Tibial nerve (tissue), 4 donors: ENCODE measurements at places on chromosomes 3 and 15.

DNA sequence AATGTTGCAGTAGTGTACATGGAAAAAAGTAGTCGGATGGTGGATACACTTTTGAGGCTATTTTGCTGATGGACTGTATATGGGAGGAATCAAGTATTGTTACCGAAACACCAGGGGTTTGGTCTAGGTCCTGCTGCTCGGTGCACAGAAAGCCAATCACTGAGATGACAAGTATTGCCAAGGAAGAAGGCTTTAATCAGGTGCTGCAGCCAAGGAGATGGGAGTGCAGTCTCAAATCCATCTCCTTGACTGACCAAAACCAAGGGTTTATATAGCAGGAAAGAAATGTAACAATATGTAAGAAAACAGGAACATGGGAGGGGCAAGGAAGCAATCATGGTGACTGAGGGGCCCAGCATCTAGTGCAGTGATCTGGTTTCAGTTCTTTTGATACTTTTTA is 2.8 kb upstream of the ACVR2B start:
- no peak for DNase-seq

- peak; percentile 71 for DNase-seq
Observed at GRCh38 chr3:117526470-117527079, 817.0 kb downstream of the TUSC7 start.

DNA sequence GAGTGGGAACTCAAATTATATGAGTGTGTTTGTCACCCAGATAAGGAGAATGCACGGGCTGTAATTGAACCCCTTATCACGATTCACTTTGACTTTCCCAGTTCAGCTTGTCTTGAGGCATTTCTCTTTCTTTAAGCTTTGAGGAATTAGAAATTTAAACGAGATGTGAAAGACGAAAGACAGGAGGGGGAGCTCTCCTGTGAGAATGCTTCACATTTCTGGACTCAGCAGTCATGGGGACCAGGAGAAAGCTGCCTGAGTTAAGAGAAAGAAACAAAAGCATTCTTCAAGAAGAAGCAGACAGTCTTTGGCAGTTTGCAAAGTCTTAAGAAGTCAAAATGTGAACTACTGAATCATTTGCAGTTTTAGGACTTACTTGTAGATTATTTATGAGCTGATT is 205.6 kb downstream of the NECTIN3 start:
- no peak for DNase-seq

DNA sequence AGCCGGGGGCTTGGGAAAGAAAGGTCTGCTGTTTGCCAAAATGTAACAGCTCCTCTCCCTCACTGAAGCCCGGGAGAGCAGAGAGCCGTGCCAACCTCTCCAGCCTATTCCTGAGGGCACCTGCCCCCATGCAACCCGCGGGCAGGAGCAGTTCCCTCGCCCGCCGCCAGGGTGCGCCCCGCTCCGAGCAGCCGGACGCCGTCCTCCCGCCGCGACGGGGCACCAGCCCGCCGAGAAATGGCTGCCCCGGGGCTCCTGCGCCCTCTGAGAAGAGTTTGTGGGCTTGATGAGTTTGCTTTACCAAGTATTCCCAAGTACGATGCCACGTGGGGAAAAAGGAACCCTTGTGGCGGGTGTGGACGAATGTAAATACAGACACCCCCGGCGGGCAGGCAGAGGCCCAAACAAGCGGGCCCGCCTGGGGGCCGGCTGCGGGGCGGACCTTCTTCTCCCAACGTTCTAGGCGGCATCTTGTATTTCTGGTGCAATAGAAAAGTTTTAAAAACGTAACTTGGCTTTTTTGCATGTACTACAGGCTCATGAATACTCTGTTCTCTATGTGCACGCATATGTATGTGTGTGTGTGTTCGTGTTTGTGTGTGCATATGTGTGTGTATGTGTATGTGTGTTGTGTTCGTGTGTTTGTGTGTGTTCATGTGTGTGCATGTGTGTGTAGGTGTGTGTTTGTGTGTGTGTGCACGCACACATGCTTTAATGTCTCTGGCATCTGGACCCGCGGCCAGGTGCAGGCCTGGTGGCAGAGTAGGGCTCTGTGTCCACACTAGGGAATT is 162.9 kb downstream of the CHSY1 start:
- peak; percentile 68 for DNase-seq

DNA sequence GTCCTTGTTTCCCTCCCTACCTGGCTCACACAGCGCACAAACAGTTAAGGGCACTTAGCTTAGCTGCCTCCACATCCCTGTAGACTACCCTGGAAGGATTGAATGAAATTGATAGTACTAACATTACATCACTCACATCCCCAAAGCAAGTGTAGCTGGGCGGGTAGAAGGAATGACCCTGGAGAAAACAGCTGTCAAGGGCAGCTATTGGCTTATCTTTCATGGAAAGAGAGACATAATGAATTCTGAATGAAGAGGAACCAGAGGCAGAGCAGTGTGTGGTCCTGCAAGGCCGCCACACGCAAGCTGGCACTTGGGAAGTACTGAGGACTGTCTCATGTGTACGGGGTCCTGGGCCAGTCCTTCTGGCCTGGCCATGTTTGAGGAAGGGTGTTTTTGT is 369.6 kb upstream of the RGMA start:
- DNase-seq, result no peak
